ENCODE measurements at places on chromosomes 5 and 9.

GRCh38 chr5:6183391-6184390, 194.7 kb downstream of the MED10 start:
- no peak for DNase-seq

DNA sequence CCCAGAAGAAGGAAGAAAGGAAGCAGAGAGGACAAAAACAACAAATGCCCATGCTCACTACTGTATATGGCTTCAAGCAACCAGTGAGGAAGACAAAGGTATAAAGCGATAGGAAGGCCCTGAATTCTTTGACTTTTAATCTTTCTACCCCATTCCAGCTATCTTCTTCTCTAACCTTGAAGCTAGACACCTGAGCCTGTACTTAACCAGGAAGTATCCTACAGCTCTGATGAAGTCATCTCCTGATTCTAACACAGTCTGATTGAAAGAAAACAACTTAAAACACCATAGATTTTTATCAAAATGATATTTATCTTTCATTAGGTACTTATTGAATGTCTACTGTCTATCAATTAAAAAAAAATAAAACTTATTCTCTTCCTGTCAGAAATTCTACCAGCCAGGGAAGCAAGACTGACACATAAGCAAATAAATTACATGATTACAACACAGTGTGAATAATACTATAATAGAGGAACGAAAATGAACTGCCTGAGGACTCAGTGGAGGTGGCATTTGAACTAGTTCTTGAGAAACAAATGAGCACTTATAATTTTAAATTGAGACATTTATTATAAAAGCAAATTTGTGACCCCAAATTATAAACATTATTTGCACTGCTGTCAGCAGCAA, 123.3 kb upstream of the ELL2 start:
- no peak for DNase-seq

DNA sequence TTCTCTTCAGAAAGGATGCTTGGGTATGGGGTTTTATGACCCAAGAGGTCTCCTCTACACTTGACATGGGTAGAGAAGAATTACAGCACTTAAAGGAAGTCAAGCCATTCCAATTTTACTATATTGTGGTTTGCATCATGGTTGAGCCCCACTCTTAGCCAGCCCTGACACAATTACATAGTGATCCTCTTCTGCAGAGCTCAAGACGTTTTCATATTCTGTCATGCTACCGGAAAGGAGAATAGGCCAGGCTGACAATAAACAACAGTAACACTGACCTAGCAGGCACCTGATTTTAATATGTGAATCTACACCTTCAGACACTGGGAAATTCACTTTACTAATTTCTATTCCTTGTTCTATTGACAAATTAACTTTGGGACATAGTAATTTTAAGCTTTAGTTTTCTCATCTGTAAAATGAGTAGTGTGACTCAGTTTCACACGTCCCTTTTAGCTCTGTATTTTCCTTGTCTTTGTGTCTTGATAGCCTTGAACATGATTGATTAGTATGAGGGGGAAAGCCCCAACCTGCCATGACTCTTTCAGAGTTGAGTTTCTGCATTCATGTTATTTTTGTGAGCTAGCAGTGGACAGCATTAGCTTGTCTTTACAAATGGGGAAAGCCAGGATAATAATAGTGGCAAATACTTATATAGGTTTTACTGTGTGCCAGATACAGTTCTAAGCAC, 83.8 kb downstream of the SV2C start:
- DNase-seq: no peak

DNA sequence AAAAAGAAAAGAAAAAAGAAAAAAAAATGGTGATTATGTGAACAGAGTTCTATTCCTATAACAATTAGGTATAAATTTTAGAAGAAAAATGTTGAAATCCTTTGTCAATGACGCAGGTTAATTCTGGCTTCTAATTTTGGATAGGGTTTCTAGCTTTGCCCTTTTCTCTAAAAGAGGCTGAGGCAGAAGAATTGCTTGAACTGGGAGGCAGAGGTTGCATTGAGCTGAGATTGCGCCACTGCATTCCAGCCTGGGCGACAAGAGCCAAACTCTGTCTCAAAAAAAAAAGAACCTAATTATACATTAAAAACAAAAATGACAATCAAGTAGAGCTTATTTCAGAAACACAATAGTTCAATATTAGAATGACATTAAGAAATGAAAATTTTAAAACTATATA, 2.9 kb downstream of the STXBP1 start:
- no peak for DNase-seq

DNA sequence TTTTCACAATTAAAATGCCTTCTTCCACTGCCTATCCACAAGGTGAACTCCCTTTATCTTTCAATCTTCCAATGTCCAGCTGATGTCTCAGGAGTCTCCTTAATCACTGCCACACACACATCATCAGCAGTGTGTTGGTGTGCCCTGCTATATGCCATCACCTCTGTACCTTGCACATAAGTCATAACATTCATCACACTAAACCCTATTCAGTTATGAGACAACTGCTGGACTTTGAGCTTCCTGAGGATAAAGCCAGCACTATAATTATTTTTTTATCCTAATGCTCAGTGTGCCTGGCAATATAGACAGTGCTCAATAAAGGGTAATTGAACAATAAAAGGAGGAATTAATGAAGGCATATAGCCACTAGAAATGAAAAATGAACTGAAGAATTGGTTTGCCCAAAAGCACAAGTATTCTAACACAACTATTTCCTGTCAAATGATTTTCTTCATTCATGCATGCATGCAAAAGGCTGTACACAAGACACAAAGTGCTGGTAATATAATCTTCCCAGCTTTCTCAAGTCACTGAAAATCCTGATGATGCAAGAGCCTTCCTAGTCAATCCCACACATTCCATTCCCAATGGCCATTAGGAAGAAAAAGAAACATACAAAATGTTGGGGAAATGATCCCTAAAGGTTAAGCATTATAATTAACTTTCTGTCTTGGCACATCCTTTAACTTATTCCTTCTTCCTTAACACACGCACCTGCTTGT, 32.4 kb downstream of the LPAR1 start:
- no peak for DNase-seq

DNA sequence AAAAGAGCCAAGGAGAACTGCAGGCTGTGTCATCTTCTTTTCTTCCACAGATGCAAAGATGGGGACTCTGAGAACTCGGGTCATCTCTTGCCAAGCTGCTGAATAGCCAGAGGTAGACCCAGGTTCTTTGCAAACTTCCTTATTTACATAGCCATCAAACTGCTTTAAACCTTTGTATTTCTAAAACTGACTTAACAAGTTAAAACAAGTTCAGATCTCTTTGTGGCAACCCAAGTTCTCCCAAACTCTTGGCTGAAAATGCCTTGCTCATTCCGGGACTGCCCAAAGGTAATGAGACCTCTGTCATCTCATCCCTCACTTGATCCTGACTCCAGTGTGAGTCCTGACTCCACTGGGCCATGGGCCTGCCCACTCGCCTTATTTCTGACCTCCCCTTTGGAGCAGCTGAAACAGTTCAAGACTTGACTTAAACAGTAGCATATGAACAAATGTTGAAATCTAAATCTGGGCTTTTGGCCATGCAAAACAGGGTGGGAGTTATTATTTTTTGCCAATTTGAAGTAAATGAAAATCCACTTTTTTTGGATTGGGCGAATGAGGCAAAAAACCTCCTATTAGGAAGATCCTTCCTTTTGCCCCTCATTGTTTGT, 50.6 kb downstream of the FBXL7 start:
- no peak for DNase-seq

- no peak for DNase-seq
Observed at GRCh38 chr5:10220248-10220647, 29.4 kb downstream of the ATPSCKMT start.

- no peak for DNase-seq
Observed at GRCh38 chr5:176897263-176897662, 1.9 kb downstream of the HK3 start.

- no peak for DNase-seq
Observed at GRCh38 chr9:132059361-132059760, 20.3 kb downstream of the MED27 start.

- DNase-seq: peak; percentile 76
Observed at GRCh38 chr5:10761933-10762775, 1.1 kb upstream of the DAP start.

DNA sequence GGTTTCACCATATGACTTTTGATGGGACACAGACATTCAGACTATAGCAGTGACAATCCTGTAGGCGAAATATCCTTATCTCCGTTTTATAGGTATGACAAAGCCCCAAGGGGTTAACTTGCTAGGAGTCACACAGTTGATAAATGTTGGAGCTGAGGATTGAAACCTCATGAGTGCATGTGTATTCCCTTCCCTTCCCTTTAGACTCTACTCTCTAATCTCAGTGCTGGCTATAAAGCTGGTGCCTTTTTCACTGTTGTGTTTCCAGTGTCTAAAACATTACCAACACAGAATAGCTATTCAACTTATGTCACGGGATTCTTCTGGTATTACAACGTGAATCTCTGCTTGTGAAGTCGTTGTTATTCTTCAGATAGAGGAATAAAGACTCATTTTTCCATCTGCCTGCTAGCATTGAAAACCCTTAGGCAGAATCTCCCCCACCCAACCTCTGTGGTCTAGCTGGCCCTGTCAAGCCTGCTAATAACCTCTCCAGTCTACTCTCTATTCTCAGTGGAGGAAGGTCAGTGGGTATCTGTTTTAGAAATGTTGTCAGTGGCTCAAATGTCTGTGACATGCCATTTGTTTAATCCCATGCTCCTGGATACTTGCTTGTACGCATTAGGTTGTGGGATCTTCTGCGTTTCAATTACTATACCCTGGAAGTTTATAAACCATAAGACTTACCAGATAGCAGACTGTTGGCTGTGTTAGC, 121.2 kb downstream of the TLE4 start:
- no peak for DNase-seq

DNA sequence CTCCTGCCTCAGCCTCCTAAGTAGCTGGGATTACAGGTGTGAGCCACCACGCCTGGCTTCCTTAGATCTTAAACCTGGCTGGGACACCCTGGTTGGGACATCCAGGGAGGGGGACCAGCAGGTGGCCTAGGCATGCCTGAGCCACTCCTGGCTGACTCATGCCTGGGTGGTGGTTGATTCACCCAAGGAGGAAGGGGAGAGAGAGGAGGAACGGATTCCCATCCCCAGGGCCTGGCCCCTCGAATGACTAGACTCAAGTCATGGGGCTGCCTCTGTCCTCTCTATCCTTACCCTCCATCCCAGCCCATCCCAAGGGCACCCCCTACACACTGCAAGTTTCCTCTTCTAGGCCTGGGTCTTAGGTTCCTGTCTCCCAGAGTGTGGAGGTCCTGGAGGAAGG, 12.7 kb downstream of the EEIG1 start:
- DNase-seq: no peak
